ENCODE measurements at places on chromosomes 6 and 20.

DNA sequence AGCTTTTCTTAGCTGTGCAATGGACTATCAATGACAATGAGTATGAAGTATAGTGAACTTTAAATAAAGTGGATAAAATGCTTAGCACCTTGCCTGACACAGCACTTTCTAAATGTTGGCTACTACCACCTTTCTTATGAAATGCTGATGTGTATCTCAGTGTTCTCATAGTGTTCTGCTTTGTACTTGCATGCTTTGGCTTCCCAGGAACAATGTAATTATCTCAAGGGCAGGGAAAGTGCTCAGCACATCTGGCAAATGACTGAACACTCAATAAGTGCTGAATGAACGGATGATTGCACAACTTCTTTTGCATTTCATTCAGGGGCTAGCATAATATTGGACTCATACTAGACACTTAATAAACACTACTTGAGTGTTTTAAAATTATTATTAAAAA lies 28.2 kb upstream of the NOX3 start:
- DNase-seq: no peak

DNA sequence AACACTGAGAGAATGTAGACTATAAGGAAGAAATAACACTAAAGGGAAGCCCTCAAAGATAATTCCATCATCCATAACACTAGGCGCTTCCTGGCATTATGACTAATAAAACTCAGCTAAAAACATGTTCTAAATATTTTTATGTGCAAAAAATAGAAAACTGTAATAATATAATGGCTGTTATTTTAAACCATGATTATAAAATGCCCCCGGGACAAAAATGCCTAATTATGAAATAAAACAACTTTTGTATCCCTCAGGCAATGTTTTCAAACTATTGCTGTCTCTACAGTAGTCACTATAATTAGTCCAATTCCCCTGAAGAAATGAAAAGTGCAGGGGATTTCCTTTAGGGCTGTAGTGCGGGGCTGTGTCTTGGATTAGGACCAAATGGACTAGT lies 242.4 kb downstream of the RNF144B start:
- DNase-seq: no peak

DNA sequence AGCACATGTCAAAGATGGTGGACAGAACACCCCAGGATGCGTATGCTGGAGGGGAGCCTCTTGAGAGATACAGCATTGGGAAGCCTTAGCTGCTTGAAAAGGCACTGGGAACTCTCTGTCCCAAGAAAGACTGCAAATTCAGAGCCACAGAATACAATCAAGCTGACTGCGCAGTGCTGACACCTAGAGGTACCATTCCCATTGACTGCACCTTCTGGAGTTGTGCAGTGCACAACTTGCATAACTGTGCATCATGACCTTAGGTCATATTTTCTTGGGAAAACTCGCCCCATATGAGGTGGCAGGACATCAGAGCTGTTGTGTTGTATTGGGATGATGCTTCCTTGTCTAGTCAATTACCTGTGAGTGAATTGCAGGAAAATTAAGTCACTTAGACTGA lies 646.5 kb upstream of the NOX3 start:
- no peak for DNase-seq

GRCh38 chr6:128367437-128367836 lies 153.0 kb downstream of the PTPRK start:
- DNase-seq: no peak

DNA sequence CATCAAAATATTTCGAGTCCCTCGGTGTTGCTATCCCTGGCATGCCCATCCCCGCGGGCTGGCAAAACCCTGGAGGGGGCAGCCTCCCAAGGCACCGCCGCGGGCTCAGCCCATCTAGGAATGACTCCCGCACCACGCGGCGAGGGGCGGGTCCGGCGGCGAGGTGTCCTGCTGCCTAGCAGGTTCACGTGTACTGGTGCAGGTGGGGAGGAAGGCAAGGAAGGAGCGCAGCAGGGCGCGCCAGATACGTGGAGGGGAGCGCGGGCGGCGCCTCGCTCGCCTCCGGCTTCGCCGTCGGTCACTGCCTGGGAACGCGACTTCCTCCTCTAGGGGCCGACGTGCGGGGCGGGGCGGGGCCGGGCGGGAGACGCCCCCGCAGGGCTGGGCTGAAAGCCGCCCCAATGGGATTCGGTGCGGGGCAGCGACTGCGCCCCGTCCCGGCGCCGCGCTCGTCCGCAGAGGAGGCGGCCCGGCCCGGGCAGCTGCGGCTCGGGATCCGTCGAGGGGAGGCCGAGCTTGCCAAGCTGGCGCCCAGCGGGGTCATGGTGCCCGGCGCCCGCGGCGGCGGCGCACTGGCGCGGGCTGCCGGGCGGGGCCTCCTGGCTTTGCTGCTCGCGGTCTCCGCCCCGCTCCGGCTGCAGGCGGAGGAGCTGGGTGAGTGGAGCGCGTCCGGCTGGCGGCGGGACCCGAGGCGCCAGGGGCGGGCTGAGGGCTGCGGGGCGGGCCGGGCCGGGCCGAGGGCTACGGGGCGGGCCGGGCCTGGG lies at the start of gene DCBLD1:
Gene DCBLD1 (plus strand): TSS at position 435 of the 764 bp plus-strand sequence. CDS start 108 bp downstream, at position 543.
- DNase-seq: no peak

- no peak for DNase-seq
These were observed 128.9 kb upstream of the SHLD1 start for GRCh38 chr20:5621305-5621704.

- DNase-seq: no peak
These were observed 283.4 kb upstream of the TBX18 start for GRCh38 chr6:85047818-85048217.

DNA sequence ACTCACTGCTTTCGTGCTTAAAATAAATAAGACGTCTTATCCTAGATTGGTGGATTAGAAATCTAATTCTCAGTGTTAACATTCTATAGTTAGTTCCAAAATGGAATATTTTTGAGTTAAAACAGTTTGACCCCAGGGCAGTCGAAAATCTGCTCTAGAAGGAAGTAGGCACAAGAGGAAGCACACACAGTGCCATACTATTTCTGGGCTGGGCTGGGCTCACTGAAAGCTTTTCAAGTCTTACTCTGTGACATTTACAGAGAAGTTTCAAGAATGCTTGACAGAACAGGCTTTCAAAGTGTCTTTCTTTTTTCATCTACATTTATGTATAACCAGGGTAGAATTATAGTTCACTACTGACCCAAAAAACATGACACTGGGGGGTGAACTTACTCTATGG lies 209.8 kb downstream of the SOD2 start:
- no peak for DNase-seq

GRCh38 chr6:76397966-76398365 lies 325.5 kb upstream of the IMPG1 start:
- no peak for DNase-seq

DNA sequence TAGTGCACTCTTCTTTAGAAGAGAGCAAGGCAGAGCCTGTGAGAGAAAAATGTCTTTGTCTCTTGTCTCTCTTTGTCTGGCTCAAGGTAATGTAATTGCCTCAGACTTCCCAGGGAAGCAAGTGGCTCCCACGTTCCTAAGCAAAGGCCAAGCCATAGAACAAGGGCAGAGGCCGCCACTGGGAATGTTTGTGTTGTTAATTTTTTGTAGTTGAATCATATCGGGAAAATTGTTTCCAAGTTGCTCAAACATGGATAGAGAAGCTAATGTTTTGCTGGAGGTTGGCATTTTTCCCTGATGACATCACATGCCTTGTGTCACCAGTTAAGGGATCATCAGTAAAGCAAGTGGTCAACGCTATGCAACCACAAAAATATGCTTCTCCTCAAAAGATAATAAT lies 211.5 kb upstream of the FOXA2 start:
- DNase-seq: no peak

DNA sequence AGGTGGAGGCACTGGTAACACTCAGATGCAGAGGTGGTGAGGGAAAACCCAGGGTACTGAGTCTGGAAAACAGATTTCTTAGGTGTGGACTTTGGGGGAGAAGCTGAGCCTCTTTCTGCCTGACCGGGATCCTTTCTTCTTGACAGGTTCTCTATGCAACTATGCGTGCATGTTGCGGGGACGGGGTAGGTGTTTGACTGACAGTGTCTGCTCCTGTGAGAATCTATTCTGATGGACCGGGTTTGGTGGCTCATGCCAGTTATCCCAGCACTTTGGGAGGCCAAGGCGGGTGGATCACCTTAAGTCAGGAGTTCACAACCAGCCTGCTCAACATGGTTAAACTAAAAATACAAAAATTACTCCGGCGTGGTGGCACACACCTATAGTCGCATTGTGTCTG lies 27.9 kb upstream of the ID1 start:
- no peak for DNase-seq
